ENCODE measurements at places on chromosomes 1 and 21. TPM values are rescaled to one million over a fixed set of nuclear protein-coding genes. Genes with fewer than 3 reads are reported as not detected.

Gene NHLH1
- total RNA-seq = 0.20 TPM

Gene AKR7A2
- total RNA-seq = 26.7 TPM

Gene APCS
- total RNA-seq = not detected

Gene SEC16B
- total RNA-seq = not detected

Gene SYNC
- 1.1 TPM for total RNA-seq

Gene LIPI
- total RNA-seq = not detected

Gene CR1
- total RNA-seq = not detected

Gene SWT1
- 6.1 TPM for total RNA-seq

Gene PCAT6
- 5.4 TPM for total RNA-seq

Gene MAP1LC3C
- not detected for total RNA-seq

Gene FNDC5
- total RNA-seq = not detected

Gene SHE
- not detected for total RNA-seq

Gene AMY2A
- not detected for total RNA-seq

Gene LGALS8
- total RNA-seq = 73.2 TPM

Gene PLPPR4
- not detected for total RNA-seq

Gene FAM167B
- not detected for total RNA-seq

Gene S1PR1
- 0.52 TPM for total RNA-seq

Gene ADCY10
- total RNA-seq = 0.35 TPM

Gene CFHR4
- total RNA-seq = not detected

Gene ATP5PO
- 196 TPM for total RNA-seq

Gene NBPF4
- not detected for total RNA-seq

Gene ADGRL4
- 0.21 TPM for total RNA-seq

All from MCF 10A (cell line).